ENCODE measurements at places on chromosomes 5 and 9.

DNA sequence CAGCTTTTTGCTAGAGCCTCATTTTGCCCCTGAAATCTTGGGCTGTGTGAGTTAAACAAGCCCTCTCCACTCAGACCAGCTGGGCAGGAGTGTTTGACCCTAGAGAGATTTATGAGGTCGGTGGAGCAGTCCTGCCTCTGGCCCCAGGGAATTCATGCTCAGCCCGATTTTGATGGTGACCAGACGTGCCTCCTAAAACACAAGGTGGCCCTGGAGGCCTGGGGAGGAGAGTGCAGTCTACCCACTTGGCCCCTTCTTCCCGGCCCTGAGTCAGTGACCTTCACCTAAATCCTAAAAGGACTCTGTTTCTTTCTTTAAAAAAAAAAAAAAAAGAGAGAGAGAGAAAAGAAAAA, 86.6 kb upstream of the SAP30L start:
- DNase-seq, result no peak

DNA sequence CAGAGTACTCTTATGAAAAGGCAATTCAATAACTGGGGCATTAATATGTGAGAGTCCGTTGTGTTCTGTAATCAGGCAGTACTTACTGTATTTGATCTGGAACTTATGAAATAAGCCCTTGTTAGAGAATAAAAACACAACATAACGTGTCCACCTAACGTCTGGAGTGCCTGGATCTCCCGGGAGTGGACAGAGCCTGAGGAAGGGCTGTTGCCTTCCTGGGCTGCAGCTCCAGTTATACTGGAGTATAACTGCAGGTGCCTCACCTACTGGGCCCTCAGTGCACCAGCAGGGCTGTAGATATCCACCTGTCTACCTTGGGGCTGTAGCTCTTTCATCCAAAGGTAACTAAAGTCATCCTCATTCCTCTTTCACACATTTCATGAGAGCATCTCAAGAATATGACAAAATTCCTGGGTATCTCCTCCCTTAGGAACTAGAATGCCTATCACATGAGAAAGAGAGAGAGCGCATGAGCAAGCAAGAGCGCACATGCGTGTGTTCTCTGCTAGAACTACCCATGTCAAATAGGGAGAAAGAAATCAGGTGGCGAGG, 200.1 kb downstream of the GAPVD1 start:
- DNase-seq, result no peak

GRCh38 chr5:126384985-126385384, 38.2 kb upstream of the GRAMD2B start:
- DNase-seq, result no peak

DNA sequence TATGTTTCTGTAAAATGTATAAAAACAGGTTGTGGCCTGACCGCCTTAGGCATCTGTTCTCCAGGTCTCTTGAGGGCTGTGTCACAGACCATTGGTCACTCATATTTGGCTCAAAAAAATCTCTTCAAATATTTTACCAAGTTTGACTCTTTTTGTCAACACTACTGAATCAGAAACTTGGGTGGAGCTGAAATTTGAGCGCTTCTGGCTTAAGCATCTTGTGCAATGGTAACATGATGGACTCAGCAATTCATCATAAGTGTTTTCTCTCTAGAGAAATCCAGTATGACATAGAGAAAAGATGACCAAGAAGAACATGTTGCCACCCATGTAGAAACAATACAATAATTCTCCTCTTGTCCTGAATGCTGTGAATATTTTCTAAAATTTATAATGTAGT, 387.9 kb downstream of the MAT2B start:
- DNase-seq, result no peak

DNA sequence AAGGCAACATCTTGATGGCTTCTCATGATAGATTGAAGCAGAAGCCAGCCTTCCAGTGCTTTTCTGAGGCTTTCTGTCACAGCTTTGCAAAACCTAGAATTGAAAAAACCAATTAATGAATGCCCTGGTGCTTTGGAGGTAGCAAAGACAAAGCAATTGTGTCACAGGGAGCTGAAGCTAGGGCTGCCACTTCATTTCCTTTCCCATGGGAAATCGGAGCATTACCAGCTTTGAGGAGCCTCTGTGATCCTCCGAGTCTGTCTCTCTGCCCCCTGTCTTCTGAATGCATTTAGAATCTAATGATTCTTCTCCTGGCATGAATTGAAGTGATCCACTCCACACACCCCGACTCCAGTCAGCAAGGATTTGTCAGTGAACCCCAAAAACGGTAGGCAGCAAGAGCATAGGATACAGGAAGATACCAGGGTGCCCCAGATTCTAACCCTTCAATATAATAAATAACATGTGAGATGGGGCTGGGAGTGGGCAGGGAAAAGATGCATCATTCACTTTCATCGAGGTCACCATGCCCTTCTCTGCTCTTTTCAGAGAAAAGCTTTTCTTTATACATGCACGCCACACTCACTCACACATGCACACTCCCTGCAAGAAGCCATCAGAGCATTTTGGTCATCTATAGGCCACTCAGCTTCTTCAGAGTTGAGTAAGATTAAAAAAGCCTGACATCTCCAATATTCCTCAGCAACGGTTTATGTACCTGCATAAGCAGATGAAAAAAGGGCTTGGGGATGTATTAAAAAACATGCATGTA, 247.7 kb upstream of the ZNF462 start:
- DNase-seq, result no peak

DNA sequence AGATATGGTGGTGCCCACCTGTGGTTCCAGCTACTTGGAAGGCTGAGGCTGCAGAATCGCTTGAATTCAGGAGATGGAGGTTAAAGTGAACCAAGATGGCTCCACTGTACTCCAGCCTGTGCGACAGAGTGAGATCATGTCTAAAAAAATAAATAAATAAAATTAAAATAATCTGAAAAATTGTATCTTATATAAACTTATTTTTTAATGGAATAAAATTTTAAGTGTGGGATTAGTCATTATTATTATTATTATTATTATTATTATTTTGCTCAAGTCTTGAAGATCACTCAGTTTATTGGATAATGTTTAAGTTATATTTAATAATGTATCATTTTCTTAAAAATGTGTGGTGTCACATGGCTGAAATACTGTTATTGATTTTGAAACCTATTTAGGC, 688.0 kb upstream of the COX7C start:
- DNase-seq, result no peak

GRCh38 chr5:91145333-91145620, 237.8 kb downstream of the ARRDC3 start:
- DNase-seq, result no peak

DNA sequence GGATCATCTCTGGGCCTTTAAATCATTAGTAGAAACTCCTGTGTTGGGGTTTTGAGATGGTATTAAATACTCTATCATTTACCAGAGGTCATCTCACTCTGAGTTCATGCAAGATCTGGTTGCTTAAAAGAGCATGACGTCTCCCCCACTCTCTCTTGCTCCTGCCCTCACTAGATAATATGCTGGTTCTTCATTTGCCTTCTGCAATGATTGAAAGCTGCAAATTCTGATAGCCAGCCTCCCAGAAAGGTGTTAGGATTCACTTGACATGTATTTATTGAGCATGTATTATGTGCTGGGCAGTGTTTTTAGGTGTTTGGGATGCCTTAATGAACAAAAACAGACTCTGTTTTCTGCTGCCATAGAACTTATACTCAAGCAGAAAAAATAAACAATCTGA, 41.2 kb downstream of the EGFLAM start:
- DNase-seq, result no peak

DNA sequence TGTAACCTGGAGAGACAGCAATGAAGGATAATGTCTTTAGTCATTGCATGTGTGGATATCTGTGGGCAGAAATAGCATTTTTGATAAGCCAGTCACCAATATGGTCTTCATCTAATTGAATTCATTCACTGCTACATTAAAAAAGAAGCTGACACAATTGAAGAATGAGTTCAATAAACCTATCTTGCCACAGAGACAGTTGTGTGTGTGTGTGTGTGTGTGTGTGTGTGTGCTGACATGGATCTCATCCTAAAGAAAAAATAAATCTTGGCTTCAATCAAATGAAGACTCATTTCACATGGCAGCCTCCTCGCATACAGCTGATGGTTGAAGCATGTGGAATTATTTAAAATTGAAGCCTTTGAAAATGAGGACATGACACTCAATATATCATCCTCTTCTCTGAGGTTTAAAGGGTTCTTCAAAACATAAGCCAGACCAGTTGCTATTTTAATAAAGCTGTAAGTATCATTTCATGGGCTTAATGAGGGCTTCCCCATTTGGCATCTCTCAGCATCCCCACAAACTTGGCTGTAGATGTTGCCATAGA, 118.5 kb upstream of the PTPN3 start:
- DNase-seq, result no peak

GRCh38 chr5:14145435-14146334, 2.5 kb downstream of the TRIO start:
- DNase-seq, result no peak

GRCh38 chr9:5364294-5365024, 24.8 kb upstream of the RLN1 start:
- DNase-seq, result no peak

DNA sequence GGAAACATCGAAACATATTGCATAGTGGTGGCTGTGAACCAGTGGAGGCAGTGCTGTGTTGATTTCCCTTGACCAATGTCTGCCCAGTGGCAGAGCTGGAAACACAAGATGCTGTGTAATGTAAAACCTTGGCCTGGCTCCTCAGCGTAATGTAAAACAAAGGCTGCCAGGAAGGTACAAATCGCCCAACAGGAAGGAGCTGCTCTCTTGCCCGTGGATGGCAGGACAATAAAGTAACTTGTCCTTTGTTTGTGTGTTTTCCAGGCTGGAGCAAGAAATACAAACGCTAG, 143.4 kb downstream of the PALM2AKAP2 start:
- no peak for DNase-seq

DNA sequence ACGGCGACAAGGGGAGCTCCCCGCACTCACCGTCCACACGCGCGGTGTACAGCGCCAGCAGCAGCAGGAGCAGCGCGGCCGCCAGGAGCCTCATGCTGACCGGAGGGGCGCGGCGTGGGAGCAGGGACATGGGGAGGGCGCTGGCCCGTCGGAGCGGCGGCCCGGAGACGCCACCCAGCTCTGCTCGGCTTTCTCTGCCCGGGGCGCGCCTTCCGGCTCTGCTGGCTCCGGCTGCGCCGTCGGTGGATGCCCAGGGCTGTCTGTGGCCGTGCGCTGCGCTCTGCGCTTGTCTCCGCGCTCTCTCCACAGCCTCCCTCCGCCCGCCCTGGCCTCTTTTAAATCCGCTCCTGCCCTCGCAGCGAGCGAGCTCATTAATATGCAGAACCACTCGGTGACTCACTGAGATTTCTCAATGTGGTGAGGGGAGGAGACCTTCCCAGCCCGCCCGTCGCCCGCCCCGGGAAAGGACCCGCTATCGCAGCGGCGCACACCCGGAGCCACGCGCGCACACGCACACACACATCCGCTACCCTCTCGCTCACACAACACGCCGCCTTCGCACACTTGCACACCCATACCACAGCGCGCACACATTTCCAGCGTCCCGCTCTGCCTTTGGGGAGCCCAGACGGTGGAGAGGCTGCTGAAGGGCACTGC, at the start of gene CXCL14:
Gene CXCL14, minus strand, starts transcription at position 307 of the 657 bp plus-strand sequence. Its CDS starts 213 bp downstream, at position 94.
- no peak for DNase-seq

DNA sequence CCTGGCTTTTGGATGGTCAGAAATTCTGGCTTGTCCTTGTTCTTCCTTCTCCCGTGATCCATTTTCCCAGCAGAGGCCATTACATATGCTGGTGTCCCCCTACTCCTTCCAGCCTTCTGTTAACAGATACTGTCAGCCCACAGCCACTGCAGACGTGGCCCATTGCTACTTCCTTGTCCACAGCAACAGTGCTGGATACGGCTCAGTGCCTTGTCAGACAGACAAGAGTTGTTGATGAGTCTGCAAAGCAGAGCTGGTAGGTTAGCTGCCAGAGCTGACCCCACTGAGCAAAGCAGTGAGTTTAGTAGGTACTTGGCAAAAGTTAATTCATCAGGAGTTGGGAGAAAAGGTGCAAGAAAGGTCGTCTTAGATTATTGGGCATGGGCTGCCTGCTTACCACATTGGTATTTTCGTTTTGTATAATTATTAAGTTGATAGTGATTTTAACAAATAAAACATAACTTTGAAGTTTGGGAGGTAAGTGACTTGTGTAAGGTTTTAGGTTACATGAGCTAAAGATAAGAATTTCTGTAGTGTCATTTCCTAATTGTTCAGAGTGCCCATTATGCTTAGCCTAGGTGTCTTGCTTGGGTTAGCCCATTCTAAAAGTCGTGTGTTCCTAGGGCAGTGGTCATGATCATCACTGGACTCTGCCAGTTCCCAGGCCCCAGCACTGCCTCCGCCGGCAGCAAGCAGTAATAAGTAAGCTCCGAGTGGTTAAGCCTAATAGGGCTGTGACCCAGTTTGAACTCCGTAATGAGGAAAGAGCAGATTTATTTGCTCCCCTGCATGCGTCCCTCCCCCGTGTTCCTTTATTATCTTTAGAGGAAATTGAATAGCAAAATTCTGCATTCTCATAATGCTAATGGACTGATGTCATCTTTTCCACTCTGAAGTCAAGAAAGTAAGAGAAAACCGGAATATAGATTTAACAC, 292.0 kb downstream of the FANCC start:
- no peak for DNase-seq

DNA sequence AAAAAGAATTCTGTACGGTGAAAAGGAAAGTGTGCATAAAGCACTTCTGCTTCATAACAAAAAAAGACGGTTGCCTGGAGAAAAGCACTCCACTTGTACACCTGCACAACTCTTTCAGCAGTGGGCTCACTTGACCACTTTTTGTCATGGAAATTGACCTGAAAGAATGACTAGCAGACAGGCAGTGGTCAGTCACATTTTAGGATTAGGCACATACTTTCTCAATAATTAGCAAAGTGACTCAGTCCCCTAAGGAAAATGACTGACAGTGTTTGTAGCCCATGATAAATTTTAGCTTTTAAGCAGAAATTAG, 169.3 kb downstream of the FANCC start:
- DNase-seq, result no peak

Data from stimulated activated CD8-positive, alpha-beta memory T cell treated with anti-CD3 and anti-CD28 coated beads, Interleukin-7, amount 100 ng/mL, for 24 hours (primary cell).